ENCODE measurements at places on chromosomes 3 and 15.

- DNase-seq = no peak
These were observed 258.2 kb upstream of the CFAP20DC start for GRCh38 chr3:59308001-59308400.

DNA sequence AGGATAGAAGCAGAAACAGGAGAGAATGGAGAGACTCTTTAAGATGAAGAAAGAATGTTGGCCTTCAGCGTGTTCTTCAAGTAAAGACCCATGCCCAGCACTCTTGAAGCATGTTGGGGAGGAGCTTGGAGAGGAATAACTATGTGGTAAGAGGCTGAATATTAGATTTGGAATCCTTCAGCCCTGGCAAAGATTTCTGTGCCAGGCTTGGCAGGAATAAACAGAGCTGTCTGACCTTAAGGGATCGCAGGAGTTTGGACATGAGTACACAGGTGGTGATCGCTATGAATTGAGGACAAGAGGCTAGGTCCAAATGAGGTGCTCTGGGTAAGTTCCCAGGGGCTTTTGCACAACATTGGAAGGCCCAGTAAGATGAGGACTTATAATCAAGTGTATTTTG lies 132.6 kb upstream of the TBL1XR1 start:
- no peak for DNase-seq

DNA sequence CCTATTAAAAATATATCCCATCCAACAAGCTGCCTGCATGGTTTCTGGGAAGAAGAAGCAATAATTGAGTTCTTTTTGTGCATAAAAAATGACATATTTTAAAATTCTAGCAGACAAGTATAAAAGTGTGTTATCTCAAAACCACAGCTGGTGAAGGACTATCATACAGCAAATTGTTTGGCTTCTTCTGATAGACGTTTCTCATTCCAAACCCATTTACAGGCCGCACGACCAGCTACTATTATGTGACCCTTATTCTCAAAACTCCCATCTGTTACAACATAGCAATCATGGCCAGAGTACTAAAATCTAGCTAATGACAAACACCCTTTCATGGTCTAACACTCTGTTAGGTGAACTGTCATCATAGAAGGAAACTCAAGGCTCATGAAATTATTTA lies 21.7 kb downstream of the ETFA start:
- DNase-seq = no peak

GRCh38 chr15:78168608-78169007 lies 19.4 kb downstream of the IDH3A start:
- no peak for DNase-seq

DNA sequence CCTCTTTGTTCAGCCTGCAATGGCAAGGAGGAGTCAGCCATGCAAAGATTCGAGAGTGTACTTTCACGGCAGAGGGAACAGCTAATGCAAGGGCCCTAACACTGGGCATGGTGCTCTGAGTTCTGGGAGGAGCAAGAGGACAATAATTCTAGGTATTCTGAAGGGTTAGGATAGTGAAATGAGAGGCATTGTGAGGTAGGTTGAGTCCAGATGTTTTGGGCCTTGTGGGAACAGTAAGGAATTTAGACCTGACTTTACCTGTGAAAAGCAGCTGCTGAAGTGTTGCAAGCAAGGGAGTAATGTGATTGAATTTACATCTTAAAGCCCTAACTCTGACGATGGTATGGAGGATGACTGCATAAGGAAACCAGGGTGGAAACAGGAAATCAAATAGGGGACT lies 211.6 kb downstream of the CNTN3 start:
- DNase-seq = no peak

DNA sequence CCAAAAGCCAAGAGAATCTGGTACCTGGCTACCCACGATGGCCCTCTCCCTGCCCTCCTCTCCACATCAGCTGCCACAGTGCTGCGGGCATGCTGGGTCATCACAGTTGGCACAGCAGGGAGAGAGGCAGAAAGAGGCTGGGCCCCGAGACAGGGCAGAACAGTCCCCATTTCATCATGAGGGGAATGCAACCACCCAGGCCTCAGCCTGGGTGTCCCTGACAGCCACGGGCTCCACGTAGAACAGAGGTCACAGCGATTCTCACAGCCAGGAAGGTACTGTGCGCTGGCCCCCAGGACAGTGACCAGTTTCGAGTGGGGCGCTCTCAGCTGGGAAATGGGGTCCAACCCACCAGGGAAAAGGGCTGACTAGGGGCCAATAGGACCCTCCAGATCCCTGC lies 6.3 kb downstream of the LIPC start:
- DNase-seq = no peak

GRCh38 chr3:89504432-89504831 lies 397.0 kb downstream of the EPHA3 start:
- no peak for DNase-seq

GRCh38 chr15:80870893-80871292 lies 91.7 kb downstream of the CEMIP start:
- no peak for DNase-seq

GRCh38 chr15:64151727-64152506 lies at the start of gene SNX22:
SNX22 (plus strand) TSS chr15:64151731; CDS start chr15:64151776, 45 bp downstream.
- DNase-seq = no peak

GRCh38 chr3:88828466-88828865 lies 279.0 kb upstream of the EPHA3 start:
- no peak for DNase-seq

DNA sequence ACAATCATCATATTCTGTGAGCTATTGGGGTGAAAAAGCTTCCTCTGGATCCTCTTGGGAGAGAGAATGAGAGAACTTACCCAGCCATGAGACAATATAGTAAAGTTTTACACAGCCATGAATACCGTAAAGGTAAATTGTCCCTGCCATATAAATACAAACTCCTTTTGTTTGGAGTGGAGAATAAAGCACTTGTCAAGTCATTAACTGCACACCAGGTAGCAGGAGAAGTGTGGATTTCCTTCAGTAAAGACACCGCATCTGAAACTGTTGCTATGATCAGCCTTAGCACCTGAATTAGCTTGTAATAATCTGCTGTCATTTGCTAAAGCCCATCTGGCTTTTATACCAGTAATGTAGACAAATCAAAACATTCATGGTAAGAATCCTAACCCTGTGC lies 336.6 kb upstream of the SLCO3A1 start:
- DNase-seq = no peak

GRCh38 chr15:94731286-94731685 lies 499.9 kb downstream of the MCTP2 start:
- DNase-seq = no peak

- DNase-seq = no peak
These were observed 88.2 kb upstream of the ZNF385D start for GRCh38 chr3:21839176-21839575.

- DNase-seq = peak; percentile 9
These were observed 34.0 kb downstream of the LYZL4 start for GRCh38 chr3:42376344-42376798.

DNA sequence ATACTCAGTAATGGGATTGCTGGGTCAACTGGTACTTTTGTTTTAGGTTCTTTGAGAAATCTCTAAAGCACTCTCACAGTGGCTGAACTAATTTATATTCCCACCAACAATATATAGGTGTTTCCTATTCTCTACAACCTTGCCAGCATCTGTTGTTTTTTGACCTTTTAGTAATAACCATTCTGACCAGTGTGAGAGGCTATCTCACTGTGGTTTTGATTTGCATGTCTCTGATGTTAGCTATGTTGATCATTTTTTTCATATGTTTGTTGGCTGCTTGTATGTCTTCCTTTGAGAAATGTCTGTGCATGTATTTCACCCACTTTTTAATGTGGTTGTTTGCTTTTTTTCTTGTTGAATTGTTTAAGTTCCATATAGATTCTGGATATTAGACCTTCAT lies 98.2 kb upstream of the DCBLD2 start:
- no peak for DNase-seq

DNA sequence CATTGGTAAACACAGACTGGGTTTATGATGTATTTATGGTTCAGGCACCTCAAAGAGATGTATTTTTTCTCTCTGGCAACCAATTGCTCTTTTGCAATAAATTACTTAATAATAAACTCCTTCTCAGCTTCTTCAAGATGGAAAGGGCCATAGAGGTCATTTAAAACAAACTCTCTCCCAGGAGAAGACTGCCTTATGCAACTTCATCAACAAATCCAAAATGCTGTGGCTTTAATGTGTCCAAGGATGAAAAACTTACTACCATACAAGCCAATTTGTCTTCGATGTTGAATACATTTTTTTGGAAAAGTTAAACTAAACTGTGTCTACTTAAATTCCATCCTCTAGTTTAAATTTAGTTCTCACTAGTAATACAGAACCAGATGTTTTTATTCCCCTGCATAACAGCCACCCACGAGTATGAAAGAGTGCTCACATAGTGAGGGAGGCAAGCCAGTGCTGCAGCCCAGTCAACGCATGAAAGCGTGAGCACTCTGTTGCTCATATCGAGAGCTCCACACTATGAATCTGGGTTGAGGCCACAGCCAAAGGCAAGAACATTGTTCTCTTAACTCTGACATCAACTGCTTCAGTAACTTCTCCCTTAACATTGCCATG lies 761.3 kb upstream of the GRM7 start:
- no peak for DNase-seq

GRCh38 chr3:111794711-111795110 lies 64.4 kb upstream of the PHLDB2 start:
- DNase-seq = no peak

DNA sequence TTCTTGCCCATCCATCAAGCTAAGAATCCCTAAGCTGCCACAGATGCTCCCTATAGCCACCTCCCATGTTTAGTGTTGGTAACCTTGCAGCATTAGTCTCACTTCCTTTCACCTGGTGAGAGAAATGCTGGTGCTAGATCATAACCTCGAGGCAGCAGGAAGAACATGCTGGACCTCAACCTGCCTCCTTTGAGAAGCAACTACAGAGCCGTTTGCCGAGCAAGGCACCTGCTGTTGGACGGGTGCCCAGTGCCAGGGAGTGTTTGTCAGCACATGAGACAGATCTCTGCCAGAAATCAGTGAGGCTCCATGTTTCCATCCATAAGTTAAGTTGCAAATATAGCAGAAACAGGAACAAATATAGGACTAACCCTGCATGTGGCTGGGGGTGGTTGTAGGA lies 955.7 kb downstream of the TUSC7 start:
- DNase-seq = no peak

GRCh38 chr3:3862534-3862933 lies 63.3 kb downstream of the LRRN1 start:
- DNase-seq = no peak

- no peak for DNase-seq
These were observed 22.5 kb upstream of the ANXA2 start for GRCh38 chr15:60420203-60420716.

DNA sequence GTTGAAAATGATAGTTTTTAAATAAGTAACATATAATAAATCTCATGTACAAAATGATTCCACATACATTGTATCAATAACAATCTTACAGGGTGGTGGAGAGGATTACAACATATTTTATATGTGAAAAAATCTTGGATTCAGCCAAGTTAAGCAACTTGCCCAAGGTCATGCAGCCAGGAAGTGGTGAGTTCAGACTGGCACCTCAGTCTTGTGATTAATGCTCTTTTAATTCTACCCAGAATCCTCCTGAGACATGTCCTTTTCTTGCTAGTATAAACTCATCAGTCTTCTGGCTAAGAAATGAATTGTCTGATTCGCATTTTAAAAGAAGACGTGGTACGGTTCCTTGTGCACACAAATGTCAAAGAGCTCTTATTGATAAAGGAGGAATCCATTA lies 4.5 kb upstream of the MYRIP start:
- DNase-seq = no peak

DNA sequence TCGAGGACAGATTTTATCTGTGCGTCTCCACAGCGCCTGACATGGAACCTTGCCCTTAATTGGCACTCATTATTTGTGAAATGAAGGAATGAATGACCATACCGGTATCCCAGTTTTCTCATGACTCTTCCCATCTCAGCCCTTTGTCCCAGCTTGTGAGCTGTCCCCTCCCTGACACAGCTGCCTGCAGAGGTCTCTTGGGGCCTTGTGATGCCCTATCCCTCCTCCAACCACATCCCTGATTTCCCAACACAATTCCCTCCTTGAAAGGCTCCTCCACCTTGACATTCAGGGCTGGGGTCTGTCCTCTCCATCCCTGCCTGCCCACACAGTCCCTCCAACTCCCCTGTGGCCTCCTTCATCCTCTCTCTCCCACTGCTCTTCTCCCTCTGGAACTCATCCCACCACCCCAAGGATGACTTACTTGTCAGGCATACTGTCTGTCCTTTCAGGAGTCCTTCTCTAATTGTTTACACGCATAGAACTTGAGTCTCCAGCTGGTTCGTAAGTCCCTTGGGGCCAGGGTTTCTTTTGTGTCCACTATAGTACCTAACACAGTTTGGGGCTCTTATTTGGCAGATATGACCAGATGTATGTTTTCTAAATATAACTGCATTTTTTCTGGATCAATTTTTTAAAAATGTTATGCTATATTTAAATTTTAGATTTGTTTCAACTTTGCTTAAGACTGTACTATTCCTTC lies 35.6 kb upstream of the FILIP1L start:
- DNase-seq = no peak

GRCh38 chr3:50972029-50972428 lies 297.3 kb downstream of the DOCK3 start:
- DNase-seq = no peak

DNA sequence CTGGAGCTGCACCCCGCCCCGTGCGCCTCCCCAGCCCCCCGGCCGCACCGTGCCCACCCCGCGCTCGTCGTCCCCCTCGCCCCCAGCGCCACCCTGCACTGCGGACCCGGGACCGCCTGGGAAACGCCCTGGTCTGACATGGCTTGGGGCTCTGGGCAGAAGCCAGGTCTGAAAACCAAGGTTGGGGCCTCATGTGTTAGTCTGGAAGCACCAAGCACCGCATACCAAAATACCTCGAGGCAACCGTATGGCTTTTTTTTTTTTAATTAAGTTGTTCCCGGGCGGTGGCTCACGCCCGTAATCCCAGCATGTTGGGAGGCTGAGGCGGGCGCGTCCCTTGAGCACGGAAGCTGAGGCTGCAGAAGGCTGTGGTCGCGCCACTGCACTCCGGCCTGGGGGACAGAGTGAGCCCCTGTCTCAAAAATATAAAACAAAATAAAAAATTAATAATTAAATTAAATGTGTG lies 91.5 kb upstream of the CHD2 start:
- no peak for DNase-seq

DNA sequence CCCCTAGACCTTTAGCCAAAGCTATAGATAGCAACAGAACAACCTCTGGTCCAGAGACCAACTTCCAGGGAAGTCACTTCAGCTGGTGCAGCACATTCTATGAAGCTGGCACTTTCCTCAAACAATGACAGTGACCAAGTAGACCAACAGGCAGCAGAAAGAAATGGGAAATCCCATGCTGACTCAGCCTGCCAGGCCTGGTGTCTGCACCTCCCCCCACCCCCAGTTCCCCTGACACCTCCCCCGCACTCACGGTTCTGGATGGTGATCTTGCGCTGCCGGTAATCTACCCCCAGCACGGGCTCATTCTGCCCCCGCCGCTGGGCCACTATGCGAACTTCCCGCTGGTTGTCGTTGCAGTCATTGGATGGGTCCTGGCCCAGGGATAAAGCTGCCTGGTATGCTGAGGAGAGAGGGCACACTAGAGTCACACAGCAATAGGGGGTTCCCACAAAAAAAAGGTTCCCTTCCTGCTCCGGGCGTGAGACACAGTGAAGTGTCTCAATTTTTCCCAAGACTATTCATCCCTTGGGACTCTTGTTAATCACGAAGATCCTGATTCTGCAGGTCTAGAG lies 17.0 kb downstream of the ILDR1 start:
- no peak for DNase-seq

- no peak for DNase-seq
These were observed 411.4 kb downstream of the AGBL1 start for GRCh38 chr15:86491118-86491517.

- no peak for DNase-seq
These were observed 665 bp downstream of the PIGB start for GRCh38 chr15:55319537-55320237.

GRCh38 chr3:1082108-1082507 lies 10.7 kb upstream of the CNTN6 start:
- DNase-seq = no peak

GRCh38 chr15:63759752-63760151 lies 74.0 kb downstream of the HERC1 start:
- DNase-seq = no peak
